ENCODE measurements at places on chromosomes 3 and 15. TPM values are rescaled to one million over a fixed set of nuclear protein-coding genes. Genes with fewer than 3 reads are reported as not detected.

The NIPA2 gene
- total RNA-seq = 81.5 TPM

The MYEF2 gene
- total RNA-seq = 21.9 TPM

The CHRNA5 gene
- 1.6 TPM for total RNA-seq

GRCh38 chr3:52313774-52314188 lies 2.3 kb upstream of the DNAH1 start:
- DNase-seq = peak; percentile 39

- DNase-seq = no peak
Observed at GRCh38 chr15:66184936-66185790, 68.4 kb downstream of the MEGF11 start.
